Neural crest cell (in vitro differentiated cells): ENCODE measurements at places on chromosomes 7 and 10. TPM values are rescaled to one million over a fixed set of nuclear protein-coding genes. Genes with fewer than 3 reads are reported as not detected.

GRCh38 chr7:16563281-16564022 lies 36.8 kb downstream of the LRRC72 start:
- DNase-seq: no peak

- no peak for DNase-seq
Measured at GRCh38 chr10:17795083-17795482, 14.1 kb upstream of the MRC1 start.

GRCh38 chr7:12322903-12323300 lies 80.8 kb downstream of the VWDE start:
- no peak for DNase-seq

- no peak for DNase-seq
Measured at GRCh38 chr10:28503114-28503513, 29.8 kb upstream of the WAC start.

DNA sequence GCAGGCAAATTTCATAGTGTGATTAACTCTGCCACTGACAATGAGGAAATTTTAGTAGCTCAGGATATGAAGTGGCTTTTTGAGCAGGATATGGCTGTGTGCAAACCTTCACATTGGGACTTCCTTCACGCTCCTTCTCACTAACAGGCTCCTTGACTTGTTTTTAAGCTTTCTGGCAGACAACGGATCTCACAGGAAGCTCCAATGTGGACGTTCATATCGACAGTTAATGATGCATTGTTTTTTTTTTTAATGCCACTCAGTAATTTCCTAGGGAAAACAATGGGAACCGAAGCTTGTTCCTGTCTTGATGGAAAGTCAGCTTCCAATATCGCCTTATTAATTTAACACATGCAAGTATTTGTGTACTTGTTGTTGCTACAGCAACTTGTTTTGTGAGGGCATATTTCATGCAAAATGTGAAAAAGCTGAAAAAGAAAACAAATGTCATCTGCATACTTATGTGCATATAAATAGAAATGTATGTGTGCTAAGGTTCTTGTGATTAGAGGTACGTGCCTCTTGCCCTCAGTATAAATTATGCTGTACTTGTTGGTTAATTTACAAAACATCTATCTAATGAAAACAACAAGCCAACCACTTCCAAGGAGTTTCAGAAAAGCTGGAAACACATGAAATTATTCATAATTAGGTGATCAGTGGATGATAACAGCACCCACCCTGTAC lies 84.7 kb downstream of the NRP1 start:
- DNase-seq: no peak

DNA sequence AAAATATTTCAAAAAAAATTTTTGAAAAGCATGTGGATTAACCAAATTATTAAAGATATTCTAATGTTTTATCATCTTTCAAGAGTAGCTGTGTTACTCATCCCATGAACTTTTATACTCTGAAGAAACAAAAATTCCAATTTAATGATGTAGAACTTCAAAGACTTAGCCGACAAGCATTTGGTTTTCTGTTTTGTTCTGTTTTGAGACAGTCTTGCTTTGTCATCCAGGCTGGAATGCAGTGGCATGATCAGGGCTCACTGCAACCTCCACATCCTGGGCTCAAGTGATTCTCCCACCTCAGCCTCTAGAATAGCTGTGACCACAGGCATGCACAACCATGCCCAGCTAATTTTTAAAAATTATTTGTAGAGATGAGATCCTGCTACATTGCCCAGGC lies 17.8 kb upstream of the LCOR start:
- no peak for DNase-seq

DNA sequence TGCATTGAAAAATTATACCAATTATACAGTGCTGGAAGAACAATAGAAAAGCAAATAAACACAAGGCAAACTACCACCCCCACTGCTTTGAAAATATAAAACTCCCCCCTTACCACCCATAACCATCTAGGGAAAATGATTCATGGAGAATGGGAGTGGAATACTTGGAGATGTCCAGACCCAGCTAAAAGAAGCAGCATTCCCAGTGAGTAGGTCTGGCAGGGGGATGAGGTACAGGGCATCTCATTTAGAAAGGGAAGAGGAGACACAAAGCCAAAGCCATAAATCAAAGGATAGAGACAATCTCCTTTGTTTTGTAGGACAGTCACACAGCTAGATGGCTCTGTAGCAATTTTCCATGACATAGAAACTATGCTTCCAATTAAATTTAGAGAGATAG lies 36.0 kb upstream of the DGKI start:
- no peak for DNase-seq

DNA sequence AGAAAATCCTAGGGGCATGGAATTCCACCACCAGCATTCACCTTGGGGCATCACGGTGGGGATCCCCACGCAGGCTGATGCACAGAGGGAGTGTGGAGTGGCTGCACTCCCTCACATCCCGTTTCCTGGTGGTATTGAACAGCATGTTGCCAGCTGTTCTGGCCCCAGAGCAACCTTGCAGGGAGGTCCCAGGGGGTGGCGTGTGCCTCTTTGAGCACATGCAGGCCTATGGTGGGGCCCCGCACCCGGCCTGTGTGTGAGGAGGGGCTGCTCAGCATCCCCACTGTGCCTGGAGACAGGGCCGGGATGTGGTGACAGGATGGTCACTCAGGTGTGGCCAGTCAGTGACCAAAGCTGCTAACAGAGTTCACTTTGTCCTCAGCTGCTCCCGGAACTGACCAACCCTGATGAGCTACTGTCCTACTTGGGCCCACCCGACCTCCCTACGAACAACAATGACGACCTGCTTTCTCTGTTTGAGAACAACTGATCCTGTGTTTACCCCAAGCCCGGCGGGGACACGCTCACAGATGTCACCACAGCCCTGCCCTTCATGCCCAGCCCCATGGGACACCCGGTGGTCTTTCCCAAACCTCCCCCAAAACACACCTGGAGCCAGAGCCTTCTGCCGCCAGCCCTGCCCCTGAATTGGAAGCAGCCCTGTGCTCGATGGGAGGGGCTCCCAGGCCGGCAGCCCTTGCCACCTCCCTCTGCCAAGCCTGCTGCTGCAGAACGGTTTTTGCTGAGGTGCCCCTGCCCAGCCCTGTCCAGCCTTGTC lies 18.7 kb downstream of the ZMIZ2 start:
- DNase-seq: no peak

DNA sequence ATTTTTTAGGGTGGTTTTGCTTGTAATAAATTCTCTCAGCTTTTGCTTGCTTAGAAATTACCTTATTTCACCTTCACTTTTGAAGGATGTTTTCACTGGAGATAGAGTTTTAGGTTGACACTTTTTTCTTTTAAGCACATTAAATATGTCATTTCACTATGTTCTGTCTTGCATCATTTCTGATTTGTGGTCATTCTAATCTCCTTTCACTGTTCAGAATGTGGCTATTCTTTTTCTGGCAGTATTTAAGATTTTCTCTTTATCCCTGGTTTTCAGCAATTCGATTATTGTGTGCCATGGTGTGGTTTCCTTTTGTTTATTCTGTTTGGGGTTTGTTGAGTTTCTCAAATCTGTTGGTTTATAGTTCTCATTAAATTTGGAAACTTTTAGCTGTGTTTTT lies 1065.6 kb downstream of the KCNMA1 start:
- DNase-seq: no peak

DNA sequence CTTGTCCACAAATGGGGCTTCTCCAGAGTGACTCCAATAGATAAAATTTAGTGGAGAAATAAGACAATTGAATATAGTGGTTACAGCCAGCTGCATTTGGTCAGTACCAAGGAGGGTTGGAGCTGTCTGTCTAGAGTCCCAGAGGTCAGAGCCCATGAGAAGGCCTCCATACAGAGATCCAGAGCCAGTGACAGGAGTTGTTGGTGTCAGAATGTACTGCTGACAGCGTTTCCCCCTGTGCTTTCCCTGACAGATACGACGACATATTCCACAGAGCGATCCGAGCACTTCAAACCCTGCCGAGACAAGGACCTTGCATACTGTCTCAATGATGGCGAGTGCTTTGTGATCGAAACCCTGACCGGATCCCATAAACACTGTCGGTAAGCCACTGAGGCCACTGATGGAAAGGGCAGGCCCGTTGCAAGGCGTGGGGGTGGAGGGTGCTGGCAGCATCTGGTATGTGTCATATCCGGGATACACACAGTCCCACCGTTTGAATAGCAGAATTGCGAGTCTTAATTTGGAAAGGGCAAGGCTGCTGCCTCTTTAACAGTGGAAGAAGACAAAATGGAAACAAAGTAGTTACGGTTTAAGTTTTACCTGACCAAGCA lies 483.6 kb downstream of the NRG3 start:
- no peak for DNase-seq

GRCh38 chr7:56483861-56484550 lies 367.8 kb upstream of the NUPR2 start:
- DNase-seq: no peak

- DNase-seq: no peak
Measured at GRCh38 chr7:112358513-112358912, 91.7 kb upstream of the IFRD1 start.

- no peak for DNase-seq
Measured at GRCh38 chr7:151800391-151800790, 76.5 kb downstream of the PRKAG2 start.

- no peak for DNase-seq
Measured at GRCh38 chr10:45058992-45059561, 58.4 kb downstream of the ZNF22 start.

DNA sequence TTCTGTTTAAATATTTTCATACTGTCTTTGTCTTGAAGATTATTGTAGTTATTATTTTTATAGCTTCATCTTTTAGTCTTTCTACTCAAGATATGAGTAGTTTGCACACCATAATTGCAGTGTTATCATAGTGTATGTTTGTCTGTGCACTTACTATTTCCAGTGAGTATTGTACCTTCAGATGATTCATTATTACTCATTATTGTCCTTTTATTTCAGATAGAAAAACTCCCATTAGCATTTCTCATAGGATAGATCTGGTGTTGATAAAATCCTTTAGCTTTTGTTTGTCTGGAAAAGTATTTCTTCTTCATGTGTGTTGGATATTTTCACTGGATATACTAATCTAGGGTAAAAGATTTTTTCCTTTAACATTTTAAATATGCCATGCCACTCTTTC lies 646.2 kb upstream of the GRM3 start:
- DNase-seq: no peak

GRCh38 chr7:445020-445419 lies 74.6 kb downstream of the PDGFA start:
- no peak for DNase-seq

DNA sequence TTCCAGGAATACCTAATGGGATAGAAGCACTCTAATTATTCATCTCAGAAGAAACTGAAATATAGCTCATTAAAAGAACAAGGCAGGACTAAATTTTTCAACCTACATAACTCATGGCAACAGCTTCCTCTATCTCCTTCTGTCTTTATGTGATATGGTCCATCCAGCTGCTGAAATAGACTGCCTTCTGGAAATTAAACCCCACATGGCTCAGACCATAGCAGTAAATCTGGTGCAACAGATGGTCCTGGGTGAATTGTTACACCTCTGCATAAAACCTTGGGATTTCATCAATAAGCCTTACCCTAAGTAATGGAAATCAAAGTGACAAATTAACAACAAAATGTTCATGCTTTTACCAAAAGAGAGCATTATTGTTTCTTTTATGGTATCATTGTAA lies 205.6 kb upstream of the CSTF2T start:
- no peak for DNase-seq

GRCh38 chr10:78772986-78773530 lies 295.7 kb upstream of the ZMIZ1 start:
- DNase-seq: no peak

GRCh38 chr7:70585071-70585470 lies 546.9 kb upstream of the GALNT17 start:
- DNase-seq: no peak

GRCh38 chr7:92653136-92653535 lies 62.9 kb upstream of the FAM133B start:
- DNase-seq: no peak

DNA sequence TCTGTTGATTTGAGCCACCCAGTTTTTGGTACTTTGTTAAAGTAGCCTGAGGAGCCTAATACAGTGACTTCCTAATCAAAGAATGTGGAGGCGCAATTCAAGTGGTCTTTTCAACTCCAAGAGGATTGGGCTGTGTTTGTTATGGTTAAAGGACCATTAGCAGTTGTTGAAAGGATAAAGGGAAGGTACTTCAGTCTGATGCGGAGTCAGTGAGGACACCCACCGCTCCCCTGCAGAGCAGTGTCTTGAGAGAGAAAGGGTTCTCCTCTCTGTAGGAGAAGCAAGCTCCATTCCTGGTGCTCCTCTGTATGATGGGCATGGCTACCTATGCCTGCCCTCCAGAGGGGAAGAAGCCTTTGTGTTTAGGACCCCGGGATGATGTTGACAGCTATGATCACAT lies 590.6 kb upstream of the C7orf33 start:
- no peak for DNase-seq

GRCh38 chr7:71009636-71010035 lies 122.3 kb upstream of the GALNT17 start:
- no peak for DNase-seq

GRCh38 chr10:5151076-5151475 lies 33.9 kb downstream of the AKR1C8 start:
- DNase-seq: no peak

DNA sequence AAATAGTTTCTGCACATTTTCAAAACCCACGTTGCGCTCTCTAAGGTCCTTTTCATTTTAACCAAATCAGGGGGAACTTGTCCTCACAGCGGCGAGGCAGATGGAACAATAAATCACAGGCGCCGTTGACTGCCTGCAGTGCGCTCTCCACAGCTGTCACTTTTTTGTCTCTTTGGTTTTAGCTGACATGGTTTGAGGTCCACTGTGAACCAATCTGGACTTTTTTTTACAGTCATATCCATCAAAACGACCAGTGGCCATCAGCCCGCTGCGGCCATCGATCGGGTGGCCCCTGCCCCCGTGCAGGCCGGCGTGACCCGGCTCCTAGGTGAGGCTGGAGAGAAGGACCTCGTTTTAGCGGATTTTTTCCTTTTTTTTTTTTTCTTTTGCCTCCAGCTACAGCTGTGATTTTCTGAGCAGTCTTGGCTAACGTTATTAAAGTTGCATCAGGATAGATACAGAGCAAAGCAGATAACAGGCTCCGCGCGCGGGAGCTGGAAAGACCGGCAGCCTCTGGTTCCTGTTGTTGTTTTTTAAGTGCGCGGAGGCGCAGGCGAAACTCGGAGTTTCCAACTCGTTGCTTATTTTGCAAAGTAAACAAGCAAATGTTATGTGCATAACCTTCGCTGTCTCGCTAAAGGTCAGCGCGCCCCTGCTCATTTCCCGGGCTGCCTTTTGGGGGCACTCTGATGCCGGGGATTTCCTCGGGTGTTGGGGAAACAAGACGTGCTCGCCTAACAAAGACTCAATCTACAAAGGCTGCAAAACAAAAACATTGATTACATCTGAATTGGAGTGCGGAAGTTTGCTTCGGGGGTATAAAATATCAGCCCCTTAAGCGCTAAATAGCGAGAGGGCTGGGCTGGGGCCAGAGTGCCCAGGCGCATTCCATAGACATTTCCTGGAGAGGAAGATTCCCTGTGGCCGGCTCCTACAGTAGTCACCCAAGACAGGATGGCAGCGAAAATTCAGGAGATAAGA lies 414.8 kb upstream of the MKI67 start:
- peak; percentile 36 for DNase-seq

DRGX gene
- total RNA-seq: 0.18 and 0.19 TPM in 2 replicates

AOC1 gene
- total RNA-seq: not detected in 2 replicates

OPALIN gene
- not detected in 2 replicates for total RNA-seq

EPHA1 gene
- not detected in 2 replicates for total RNA-seq

TEX36 gene
- not detected in 2 replicates for total RNA-seq

TAS2R40 gene
- not detected in 2 replicates for total RNA-seq

EBF3 gene
- 11.2 and 11.6 TPM in 2 replicates for total RNA-seq

PHKG1 gene
- total RNA-seq: 1.1 and 1.7 TPM in 2 replicates

SEMA3D gene
- 22.7 and 26.3 TPM in 2 replicates for total RNA-seq

NUTM2E gene
- total RNA-seq: 1.6 and 2.0 TPM in 2 replicates

MUC12 gene
- 4.9 and 7.8 TPM in 2 replicates for total RNA-seq

CNPY4 gene
- total RNA-seq: 27.7 and 27.9 TPM in 2 replicates

AGK gene
- 35.7 and 36.9 TPM in 2 replicates for total RNA-seq
